BJ (cell line): ENCODE measurements at places on chromosomes 4 and X. TPM values are rescaled to one million over a fixed set of nuclear protein-coding genes. Genes with fewer than 3 reads are reported as not detected.

DNA sequence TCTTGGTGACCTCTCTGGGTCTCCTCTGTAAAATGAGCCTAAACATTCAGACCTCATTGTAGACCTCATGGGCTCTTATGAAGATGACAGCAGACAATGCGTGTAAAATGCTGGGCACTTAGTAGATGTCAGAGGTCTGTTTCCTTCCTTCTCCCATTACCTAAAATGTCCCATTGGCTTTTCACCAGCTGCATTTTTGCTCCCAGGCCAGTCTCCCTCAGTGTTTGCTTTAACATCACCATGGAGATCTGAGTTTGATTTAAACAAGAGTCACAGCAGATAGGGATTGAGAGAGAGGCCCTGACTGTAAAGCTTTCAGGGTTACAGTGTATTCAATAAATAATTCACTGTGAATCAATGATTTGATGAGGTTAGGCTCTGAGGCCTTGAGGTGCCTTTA lies 24.3 kb downstream of the PSAPL1 start:
- DNase-seq = no peak

- no peak for DNase-seq
Observed at GRCh38 chr4:124083711-124084110, 628.8 kb downstream of the ANKRD50 start.

- no peak for DNase-seq
Observed at GRCh38 chr4:123488916-123489315, 92.3 kb downstream of the SPRY1 start.

The ZNF157 gene
- polyA plus RNA-seq = 0.02 TPM in 1 of 2 replicates, not detected in the other

- no peak for DNase-seq
Observed at GRCh38 chr4:155914782-155915181, 11.3 kb downstream of the TDO2 start.

GRCh38 chr4:129138810-129139496 lies 43.0 kb downstream of the C4orf33 start:
- DNase-seq = no peak

GRCh38 chr4:8571702-8572685 lies 8.2 kb upstream of the GPR78 start:
- no peak for DNase-seq

- DNase-seq = no peak
Observed at GRCh38 chr4:100170986-100171385, 19.3 kb downstream of the DDIT4L start.

DNA sequence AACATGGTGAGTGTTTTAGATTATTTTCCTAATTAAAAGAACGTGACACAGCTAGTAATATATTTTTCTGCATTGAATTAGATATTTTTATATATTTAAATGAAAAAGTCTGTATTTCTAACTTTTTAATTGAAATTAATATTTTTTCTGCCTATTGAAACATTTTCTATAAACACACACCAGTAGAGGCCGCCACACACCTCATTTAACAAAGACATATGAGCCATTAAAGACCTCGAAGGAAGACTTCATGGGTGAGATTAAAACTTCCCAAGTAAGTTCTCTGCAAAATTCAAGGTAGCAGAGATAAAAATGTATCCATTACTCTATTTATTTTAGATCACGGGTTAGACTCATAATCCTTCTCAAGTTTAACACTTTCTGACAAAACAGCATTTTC lies 8.3 kb downstream of the SLITRK2 start:
- DNase-seq = no peak

- DNase-seq = no peak
Observed at GRCh38 chr4:171718069-171718468, 95.1 kb upstream of the GALNTL6 start.

GRCh38 chr4:71456841-71457240 lies 118.0 kb downstream of the SLC4A4 start:
- DNase-seq = peak; percentile 66

- DNase-seq = no peak
Observed at GRCh38 chr4:38612646-38613414, 51.2 kb upstream of the KLF3 start.

DNA sequence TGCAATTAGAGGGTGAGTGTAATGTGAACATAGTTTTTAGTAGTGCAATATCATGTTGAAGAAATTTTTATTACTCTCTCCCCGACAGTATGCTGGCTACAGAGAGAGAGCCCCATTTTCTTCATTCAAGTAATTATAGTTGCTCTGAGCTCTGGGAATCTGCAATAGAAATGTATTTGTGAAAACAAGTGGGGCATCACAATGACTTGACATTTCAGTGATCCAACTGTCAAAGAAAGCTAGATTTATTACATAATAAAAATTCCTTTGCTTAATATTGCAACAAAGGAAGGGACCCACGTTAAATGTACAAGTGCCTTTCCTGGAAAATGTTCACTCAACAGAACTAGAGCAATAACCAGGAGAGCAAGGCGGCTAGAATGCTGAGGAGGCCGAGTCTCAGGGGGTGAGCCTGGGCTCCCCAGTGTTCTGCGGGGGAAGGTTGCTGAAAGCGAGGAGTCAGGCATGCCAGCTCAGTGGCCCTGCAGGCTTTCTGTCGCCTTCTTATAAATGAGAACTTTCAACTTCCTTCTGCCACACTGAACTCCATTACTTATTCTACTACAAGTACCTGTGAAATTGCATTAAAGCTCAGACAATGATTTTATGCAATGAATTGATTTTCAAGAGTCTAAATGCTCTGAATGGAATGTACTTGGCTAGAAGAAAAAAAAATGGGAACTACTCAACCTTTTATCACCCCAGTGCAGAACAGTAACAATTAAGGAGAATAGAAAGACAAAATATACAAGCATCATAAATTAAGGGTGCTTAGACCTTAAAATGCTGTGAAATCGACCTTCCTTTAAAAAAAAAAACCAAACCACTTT lies 476.4 kb downstream of the AFF2 start:
- DNase-seq = no peak

DNA sequence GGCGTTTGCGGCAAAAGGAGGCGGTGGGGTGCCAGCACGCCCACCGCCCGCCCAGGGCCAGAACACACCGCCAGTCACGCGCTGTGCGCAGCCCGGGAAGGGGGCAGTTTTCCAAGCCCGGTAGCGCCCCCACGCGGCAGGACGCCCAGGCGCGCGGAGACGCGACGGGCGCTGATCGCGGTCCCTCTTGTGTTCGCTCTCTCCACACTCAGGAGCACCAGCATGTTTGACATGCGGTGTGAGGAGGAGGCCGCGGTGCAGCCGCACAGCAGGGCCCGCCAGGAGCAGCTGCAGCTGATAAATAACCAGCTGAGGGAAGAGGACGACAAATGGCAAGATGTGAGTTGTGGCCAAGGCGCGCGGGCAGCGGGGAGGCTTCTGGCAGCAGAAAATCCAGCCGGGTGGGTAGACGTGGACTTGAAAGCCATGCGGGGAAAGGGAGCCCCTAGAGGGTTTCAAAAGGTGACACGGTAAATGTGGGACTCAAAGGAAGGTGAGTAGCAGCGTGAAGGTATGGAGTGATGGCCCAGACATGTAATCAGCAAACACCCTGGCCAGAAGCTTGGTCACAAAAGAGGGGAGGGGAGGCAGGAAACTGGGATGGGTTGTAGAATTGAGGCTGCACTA lies 104.1 kb downstream of the PHOX2B start:
- no peak for DNase-seq

The BMP3 gene
- 0.01 and 0.05 TPM in 2 replicates for polyA plus RNA-seq

- no peak for DNase-seq
Observed at GRCh38 chr4:119725688-119726330, 97.2 kb upstream of the PDE5A start.

DNA sequence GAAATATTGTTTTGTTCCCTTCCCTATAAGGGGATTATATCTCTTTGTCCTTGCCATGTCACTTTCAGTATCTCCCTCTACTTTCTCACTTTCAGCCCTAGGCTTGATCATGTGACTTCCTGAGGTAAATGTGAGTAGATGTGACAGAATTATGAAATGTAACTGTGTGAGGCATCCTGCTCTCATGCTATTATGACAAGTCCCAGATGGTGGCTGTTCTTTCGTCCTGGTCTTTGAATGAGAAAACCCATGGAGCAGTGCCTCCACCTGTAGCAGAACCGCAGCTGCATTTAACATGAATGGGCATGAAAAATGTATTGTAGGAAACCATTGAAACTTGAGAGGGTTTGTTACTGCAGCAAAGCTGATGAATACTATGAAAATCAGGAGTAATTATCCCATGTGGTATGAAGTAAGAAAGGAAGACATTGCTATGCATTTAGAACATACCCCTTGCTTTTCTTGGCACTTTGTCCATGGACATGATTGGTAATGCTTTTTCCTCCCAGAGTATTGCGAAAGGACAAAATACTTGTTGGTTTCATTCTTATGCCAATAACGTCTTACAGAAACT lies 202.2 kb upstream of the GPRIN3 start:
- DNase-seq = peak; percentile 74

The SSR4 gene
- 455 and 598 TPM in 2 replicates for polyA plus RNA-seq

The GNRHR gene
- polyA plus RNA-seq = not detected in 2 replicates

GRCh38 chr4:37685823-37686372 lies 278 bp downstream of the RELL1 start:
- DNase-seq = no peak

- no peak for DNase-seq
Observed at GRCh38 chr4:28082686-28083390, 1222.2 kb downstream of the STIM2 start.

DNA sequence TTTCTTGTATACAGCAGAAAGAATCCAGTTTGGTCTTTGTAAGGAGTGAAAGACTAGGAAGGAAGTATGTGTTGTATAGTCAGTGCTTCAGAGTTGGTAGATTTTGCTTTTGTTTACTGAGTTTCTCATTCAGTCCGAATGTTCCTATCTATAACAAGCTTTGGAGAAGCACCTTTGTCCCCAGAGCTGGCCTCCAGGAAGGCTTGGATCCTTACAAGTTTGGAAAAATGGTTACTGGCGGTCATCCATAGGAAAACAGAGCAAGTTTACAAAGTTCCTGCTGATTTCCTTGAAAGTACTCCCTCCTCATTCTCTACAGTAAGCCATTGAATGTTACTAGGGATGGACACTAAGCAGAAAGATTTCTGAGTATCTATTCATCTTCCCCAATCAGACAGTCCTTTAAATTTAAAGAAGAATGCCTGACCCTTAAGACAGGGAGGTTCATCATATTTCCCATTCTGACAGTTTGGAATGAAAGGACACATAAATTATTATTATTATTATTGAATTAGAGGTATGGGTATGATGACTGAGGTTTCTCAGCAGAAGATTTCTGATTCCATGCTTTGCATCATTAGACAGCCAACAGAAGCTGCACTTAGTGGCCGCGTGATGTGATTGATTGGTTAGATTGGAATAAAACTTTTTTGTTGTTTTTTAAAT lies 35.8 kb downstream of the FAT4 start:
- DNase-seq = no peak

GRCh38 chrX:9710332-9710731 lies 55.3 kb downstream of the GPR143 start:
- DNase-seq = no peak

GRCh38 chrX:7614616-7615015 lies 228.4 kb upstream of the VCX start:
- no peak for DNase-seq

DNA sequence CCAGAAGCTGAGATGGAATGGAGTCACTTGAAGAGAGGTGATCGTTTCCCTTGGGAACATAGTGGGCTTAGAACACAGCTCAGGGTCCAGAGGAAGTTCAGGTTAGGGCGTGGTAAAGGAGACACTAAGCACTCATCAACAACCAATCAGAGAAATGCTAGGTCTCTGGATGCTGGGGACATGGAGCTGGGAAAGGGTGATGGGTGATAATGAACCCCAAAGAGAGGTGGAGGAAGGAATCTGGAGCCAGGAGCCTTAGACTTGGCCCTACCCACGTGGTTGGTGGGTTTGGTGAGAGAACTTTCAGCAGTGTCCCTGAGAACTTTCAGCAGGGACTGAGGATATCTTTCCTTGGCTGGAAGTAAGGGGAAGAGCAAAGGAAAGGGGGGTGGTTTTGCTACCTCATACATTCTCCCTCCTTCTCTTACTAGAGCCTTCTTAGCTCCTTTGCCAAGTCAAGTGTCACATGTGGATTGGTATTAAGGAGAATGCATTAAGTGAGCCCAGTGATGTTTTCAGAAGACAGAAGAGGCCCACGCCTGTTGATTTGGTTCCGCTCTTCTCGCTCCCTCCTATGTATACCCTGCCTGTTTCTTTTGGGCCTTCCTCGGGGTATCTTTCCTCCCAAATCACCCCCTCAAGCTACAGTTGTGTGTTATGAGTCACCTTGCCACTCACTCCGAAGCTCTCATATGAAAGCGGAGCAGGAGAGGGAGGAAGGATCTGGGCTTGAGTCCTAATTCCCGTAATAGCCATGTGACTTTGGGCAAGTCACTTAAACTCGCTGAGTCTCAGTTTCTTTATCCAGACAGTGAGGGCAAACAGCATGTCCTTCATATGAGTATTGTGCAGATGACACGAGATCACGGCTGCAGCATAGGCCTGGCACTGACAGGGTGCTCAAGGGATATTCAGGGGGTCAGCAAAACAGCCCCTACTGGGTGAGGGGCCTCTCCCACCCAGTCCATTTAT lies 63.1 kb downstream of the TSC22D3 start:
- DNase-seq = no peak

DNA sequence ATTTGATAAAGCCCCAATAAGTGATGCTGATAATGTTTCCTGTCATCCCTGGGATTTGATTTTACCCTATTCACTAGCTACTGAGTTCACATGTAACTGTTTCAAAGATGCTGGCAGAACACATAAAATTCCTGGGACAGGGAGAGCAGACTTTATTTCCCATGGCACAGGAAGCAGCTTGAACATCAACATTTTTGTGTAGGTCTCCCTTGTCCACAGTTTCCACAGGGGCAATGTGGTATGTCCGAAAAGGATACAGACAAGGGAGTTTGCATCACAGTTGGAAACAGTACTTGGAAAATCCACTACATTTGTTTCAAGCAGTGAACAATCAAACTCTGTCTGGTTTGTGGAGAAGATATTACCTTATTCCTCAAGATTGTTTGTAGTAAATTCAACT lies 129.2 kb upstream of the KLHL4 start:
- DNase-seq = no peak
